ENCODE measurements at places on chromosomes 11 and 22.
A peak's percentile ranks its signal among the peaks of the same experiment; 100 is the strongest.

GRCh38 chr11:74679513-74679865 is 51.7 kb downstream of the CHRDL2 start:
- no peak for DNase-seq

GRCh38 chr11:77039491-77040400 is 5.5 kb downstream of the B3GNT6 start:
- no peak for DNase-seq

DNA sequence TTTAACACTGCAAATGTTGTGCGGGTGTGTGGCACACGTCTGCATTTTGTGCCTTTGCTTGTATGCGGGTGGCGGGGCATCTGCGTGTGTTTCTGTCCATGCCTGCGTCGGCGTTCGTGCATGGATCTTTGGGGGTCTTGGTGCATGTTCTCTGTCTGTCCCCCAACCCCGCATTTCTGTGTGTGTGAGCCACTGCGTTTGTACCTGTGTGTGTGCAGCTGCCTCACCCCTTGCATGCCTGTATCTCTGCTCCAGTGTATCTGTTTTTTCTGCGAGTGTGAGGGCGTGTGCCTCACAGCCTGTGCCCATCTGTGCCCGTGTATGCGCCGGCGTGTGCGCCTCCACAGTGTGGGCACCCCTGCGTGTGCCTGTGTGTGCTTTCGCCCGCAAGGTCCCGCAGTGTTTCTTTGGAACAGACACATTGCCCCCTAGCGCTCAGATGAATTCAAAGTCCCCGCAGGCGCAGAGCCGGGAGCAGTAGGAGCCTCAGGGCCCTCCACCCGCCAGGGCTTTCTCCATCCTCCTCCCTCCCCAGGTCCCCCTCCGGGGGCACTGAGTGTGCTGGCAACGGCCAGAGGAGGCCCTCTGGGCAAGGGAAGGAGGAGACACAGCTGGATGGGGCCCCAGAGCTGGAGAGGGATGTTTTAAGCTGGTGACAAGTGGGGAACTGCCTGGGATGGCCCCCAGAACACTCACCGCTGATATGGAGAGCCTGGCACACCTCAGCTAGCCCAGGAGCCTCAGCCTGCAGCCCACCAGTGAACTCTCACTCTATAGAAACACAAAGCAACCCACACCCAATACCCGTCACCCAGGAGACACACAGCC is 3.1 kb upstream of the MN1 start:
- DNase-seq: peak; percentile 60

- no peak for DNase-seq
Measured at GRCh38 chr11:638631-639331, 1.7 kb downstream of the DRD4 start.

GRCh38 chr11:116603728-116604323 is 169.0 kb downstream of the BUD13 start:
- DNase-seq: no peak

GRCh38 chr22:42001706-42002105 is 3.1 kb downstream of the WBP2NL start:
- DNase-seq: no peak

DNA sequence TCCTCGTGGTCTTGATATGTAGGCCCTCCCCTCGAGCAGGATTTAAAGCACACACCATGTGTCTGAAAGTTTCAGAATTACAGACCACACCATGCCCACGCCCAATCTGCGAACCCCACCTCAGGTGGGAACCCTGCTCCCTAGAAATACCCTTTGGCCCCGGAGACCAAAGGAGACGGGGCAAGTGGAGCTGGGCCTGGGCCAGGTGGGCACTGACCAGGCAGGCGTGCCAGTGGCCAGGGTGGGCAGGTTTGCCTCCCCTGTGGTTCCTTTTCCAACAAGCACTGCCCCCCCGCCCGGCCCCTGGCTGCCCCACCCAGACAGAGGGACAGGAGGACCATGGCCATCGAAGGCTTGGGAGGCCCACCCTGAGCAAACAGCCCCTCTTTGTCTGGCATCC is 400.4 kb downstream of the TBC1D22A start:
- DNase-seq: no peak

- no peak for DNase-seq
Measured at GRCh38 chr11:65184146-65184545, 2.4 kb downstream of the CAPN1 start.

DNA sequence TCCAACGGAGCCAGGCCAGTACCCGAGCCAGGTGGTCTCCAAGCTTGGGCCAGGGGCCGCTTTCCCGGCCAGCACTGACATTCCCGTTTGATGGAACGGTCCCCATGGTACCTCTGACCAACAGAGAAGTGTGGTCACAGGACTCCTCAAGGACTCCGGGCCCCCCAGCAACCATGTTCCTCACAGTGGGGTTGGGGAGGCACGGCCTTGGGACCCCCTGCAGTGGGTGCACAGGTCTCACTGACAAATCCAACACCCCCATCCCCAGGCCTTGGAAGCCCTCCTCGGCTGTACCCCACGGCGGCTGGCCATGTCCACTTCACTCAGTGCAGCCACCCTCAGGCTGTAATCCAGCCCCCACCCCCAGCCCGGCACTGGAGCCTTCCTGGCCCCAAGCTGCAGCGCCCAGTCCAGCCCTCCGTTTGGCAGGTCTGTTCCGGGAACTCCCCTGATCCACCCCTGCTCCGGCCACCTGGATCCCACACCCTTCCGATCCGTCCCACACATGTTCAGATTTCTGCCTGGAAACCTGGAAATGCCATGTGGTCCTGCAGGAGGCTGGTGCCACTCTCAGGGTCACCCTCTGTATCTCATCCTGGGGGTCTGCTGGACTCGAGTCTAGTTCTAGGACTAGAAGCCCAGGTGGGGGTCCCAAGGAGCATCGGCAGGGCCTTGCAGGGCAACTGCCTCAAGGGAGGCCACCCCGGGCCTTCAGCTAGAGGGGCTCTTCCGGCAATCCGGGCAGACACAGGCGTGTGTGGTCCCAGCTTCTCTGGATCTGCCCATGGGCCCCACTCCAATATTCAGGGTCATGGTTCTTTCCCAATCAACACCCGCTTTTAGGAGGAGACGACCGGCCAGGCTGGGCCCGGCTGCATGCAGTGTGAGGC is 26.6 kb downstream of the TBX1 start:
- no peak for DNase-seq

- no peak for DNase-seq
Measured at GRCh38 chr22:21098099-21098671, 52.4 kb downstream of the LRRC74B start.

GRCh38 chr22:43923631-43924464 is at the start of gene PNPLA3:
Gene PNPLA3, plus strand, starts transcription at chr22:43923805. Its CDS starts 107 bp downstream, at chr22:43923912.
- peak; percentile 77 for DNase-seq

DNA sequence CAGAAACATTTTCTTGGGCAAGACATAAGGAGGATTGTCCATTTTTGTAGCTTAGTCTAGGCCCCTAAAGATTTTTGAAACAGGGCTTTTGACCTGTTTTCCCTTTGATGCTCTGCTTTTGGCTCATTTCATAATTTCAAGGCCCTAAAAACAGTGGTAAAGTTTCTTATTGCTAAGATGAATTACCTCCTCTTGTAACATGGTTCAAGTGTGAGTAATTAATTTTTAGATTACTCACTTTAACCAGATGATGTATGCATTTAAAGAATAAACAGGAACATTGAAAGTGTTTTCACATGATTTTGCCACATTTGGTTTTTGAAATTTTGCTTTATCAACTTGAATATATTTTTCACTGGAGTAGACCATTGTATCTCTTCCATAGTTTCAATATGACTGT is 1.2 kb downstream of the RAG2 start:
- no peak for DNase-seq

DNA sequence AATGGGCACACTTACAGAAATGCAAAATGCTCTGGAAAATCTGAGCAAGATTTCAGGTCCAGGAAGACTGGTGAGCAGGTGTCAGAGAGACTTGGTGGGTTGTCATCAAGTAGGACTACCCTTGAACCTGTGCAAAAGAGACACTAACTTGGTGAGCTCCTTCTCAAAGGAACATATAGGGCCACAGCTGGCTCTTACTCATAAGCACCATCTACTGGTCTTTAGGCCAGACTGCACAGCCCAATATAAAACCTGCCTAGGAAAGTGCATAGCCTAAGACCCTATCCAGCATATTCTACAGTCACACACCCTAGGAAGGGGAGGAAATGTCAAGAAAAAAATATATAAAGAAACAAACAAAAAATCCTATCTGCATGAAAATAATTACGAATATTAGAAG is 18.2 kb upstream of the OR10W1 start:
- DNase-seq: peak; percentile 49

DNA sequence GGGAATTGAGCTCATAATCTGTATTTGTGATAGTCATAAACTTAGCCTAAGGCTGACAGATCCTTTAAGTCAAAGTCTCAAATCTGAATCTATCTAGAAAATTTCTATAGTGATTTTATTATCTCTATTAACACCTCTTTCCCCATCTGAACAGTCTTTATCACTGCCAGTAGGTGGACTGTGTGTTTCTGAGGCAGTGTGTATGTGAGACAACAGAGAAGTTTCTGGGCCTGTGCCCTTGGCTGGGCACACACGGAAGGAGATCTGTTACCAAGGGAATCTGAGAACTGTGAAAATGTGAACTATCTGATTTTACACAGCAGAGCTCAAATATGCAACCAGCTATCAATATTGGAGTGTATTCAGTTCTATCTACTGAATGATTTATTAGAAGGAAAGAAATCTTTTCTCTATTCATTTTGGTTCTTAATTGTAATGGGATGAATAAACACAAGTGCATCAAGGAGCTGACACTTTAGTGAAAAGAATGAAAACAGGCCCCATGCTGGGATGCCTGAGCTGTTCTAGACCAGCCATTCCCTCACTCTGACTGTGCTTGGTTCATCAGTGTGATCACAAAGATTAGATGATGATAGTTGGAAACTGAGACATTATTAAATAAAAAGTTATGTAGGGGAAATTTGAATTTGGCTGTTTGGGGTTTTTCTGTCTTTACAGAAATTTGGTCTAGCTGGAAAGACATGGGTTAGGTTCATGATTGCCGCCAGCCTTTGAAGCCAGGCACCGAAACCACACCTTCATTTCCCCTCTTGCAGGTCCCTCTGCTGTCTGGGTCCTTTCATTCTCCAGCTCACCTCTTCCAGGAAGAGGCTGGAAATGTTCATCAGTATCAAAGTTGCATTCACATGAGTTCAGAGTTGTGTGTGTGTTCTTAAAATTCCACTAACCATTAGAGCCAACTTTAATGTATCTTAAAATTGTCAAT is 68.1 kb downstream of the LIF start:
- no peak for DNase-seq

GRCh38 chr11:13277768-13278608 is at the start of gene BMAL1:
Gene BMAL1, plus strand, starts transcription at chr11:13277790. Its CDS starts 76,519 bp downstream, at chr11:13354309.
- DNase-seq: peak; percentile 48

- DNase-seq: no peak
Measured at GRCh38 chr22:21802056-21802455, 65.4 kb downstream of the MAPK1 start.

DNA sequence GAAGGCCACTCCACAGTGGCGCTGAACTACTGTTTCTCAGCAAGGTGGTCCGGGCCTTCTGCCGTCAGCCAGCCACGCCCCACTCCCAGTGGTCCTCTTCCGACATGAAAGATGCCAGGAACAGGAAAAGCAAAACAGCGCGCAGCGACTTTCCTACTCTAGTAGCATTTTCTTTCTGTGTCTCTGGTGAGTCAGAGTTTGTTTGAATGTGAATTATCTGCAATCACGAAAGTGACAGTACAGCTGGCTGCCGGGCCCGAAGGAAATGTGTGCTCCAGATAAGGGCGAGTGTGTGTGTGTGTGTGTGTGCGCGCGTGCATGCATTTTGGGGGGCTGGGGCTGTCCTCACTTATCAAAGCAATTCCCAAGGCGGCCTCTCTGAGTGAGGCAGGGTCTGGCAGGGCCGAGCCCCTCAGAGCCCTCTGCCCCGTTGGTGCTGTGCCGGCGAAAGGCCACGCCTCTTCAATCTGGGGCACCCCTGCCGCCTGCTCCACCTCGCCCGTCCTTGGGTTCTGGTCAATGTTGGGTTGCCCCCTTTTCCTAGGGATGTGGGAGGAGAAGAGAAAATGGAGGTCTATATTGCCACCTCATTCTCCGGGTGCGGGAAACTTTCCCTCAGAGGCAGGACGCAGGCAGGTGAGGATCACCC is 288.5 kb downstream of the KIRREL3 start:
- DNase-seq: no peak

GRCh38 chr22:39956932-39957664 is 3.1 kb upstream of the TMA7B start:
- peak; percentile 26 for DNase-seq

DNA sequence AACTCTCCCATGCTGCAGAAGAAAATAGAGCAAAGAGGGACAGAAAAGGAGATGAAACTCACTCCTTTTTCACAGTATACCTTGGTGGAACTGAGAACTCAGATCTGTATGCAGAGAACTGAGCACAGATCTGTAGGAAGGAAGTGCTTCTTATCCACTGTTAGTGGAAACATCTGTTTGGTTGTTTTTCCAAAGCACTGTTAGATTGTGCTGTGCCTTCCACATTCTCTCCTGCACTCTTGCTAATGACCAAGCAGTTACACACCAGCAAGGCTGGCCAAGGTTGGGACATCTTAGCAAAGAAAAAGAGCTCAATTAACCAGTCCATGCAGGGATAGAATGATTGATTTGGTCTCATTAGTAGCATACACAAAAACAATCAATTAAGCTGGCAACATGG is 20.1 kb upstream of the SIK2 start:
- no peak for DNase-seq

DNA sequence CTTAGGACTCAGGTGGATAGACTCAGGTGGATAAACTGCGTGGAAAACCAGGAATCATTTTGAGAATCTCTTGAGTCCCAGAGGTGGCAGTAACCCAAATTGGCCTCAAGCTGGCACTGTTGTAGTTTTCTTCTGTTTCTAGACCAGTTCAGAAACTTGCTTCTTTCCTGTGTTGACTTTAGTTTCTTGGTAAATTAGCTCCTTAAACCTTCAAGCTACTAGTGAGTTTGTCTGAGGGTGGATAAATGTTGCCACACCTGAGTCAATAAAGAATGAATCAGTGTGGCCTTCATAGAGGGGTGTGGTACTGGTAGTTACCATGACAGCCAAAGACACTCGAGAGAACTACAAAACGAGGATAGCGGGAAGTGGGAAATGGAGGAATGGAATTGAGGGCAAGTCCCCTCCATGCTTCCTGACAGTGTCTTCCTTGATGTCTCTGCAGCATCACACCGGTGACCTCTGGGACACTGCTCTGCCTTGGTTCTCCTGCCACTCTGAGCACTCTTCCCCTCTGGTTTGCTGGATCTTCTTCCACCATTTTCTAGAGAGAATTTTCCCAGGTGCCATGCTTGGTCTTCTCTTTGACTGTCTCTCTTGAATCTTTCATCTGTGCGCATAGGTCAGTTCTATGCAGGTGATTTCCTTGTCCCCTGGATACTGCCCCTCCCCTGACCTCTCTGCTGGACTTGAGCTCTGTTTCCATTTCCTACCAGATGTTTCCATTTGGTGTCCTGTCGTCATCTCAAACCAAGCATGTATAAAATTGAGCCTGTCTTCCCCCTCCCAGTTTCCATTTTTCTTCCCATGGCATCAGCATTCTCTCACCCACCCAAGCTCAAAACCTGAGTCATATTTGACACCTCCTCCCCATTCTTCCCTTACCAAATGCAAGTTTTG is 7.2 kb downstream of the POLD4 start:
- no peak for DNase-seq
